Activated naive CD4-positive, alpha-beta T cell (primary cell): ENCODE measurements at places on chromosomes 6 and 20.

DNA sequence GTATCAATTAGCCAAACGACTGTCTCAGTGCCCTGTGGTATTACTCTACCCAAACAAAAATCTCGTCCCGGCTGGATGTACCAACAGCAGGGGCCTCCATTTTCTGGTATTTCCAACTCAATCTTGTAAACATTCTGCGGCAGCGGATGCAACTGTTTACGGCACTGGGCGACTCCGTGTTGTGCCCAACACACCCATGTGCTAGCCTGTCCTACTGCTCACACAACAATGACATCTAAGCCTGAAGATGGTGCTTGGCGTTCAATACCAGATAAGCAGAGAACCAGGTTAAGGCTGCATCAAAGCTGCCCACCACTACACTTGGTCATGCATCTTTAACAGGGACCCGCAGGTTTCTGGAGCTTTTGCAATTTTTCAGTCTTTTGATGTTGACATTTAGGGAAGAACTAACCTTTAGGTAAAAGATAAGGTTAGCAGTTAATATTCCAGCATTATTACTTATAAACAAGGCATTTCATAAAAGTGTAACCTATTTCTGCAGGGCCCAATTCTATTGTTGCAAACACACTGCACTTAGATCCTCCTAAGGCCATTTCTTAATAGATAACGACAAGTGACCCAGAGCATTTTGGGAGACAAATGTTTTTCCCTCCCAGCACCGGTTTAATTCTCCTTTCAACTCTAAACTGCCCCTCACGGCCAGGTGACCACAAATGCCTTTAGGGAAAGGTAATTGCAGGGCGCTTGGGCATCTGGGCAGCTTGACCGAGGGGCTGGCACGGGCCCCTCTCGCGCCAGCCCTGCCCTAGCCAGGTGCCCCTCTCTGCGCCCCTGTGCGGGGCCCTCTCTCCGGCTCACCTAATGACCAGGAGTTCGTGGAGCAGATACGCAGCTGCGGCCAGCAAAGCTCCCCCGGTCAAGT is 945 bp downstream of the FAXC start:
- no peak for DNase-seq

DNA sequence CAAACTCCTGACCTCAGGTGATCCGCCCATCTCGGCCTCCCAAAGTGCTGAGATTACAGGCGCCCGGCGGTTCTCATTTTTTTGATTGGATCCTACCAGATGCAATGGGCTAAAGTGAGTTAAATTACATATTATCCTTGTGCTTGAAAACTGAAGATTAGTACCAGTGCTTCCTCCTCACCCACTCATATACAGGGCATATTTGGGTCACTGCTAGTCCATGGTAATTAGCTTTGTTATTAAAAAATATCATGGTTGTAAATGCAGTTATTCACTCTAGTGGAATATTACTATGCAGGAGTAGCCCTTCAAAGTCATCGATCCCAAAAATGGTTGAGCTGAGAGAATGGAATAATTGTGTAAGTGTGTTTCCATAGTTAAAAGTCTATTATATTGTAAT is 26.5 kb downstream of the ZNF292 start:
- no peak for DNase-seq

DNA sequence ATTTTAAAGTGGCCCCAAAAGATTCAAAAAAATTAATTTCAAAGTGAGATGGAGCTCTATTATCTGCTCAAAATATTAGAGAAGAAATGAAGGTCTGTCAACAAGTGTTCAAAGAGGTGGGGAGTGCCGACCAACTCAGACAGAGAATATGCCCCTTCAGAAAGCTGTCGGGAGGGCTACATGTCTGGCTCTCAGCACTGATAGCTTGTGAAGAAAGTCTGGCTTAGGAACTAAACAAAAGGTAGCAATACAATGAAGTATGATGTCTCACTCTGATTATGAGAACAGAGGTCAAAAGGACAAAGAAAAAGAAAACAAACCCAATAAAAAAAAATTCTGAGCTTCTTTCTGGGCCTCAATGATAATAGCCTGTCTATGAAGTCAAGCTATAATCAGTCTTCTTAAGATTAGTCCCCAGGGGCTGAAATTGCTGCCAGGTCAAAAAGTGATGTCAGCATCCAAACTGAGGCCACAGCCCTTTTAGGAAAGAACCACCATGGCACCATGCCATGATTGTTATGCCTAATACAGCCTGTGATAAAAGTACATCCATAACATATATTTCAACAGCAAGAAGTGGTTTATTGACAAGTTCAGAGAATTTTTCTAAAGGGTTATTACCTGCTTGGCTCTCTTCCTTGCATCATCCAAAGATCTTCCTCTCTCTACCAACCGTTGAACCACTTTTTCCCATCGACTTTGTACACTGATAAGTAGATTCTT is 150.9 kb downstream of the DST start:
- no peak for DNase-seq

DNA sequence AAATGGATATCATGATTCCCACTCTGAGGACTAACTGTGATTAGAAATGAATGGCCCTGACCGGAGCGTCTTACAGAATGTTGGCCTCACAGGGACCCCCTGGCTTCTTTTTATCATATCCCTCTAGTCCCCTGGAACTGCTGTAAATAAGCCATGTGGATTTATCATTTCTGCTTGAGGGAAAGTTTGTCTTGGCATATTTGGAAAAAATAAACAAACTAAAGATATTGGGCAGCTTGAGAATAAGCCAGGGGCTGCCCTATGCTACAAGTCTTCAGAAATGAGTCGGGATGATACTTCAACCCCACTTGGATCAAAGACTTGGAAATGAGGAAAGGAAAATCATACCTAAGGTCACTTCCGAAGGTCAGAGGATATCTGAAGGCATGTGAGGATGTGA is 179.1 kb downstream of the THBS2 start:
- no peak for DNase-seq

DNA sequence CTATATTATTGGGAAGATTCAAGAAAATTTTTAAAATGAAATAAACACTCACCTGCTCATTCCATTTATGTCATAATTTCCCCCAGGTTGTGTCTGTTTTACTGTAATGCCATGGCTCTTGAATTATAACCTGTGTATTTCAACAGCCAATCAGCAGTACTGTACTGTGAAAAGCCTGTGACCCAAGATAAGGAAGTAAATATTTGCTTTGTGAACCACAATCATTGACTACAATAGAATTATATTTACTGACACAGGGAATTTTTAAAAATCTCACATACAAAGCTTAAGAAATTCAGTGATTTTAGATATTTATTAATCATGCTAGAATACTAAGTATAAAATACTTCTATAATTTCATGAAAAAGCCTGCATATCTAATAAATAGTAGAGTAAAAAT is 6.0 kb downstream of the RGS17 start:
- DNase-seq = no peak

GRCh38 chr20:64121586-64121985 is 14.2 kb upstream of the NPBWR2 start:
- DNase-seq = no peak

DNA sequence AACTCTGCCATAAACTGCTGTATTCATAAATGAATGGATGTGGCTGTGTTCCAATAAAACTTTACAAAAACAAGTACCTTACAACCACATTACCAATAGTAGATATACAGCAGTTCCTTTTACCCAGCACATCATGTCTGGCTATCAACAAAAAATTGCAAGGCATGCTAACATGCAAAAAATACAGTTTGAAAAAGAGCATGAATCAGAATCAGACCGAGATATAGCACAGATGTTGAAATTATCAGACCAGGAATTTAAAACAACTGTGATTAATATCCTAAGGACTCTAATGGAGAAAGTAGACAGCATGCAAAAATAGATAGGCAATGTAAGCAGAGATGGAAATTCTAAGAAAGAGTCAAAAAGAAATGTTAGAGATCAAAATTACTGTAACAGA is 8.4 kb upstream of the NUS1 start:
- no peak for DNase-seq

DNA sequence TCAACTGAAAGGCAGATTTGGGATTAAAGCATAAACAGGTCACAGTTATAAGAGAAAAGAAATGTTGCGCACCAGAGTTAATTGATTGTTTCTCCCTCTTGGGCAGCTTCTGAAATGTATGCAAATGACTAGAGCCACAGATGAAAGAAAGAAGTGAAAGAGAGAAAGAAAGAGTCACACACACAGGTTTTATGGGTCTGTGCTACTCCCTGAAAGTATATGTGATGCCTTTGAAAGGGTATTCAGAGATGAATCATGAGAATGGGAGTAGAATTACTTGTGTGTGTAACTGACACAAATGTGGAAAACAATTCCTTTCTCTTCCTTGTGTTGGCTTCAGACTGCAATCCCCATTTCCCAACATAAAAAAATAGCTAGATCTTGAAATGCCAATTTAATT is 196.9 kb downstream of the FOXA2 start:
- no peak for DNase-seq

DNA sequence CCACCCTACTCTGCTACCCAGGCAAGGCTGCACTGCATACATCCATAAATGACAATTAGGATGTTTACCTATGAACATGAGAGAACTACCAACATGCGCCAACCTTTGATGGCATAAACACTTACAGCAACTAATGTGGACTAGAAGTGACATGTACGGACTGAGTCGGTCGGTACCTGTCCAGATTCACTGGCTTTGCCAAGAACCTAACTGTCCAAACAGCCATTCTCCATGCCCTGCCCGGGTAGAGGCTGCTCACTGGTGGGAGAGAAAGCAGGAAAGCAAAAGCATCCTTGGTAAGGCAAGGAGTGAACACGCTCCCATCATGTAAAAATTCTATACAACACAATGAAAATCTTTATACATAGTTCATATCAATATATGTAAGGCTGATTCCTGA is 30.0 kb downstream of the SYNDIG1 start:
- no peak for DNase-seq

GRCh38 chr6:166488076-166488685 is 98.3 kb downstream of the RAMACL start:
- DNase-seq = peak; percentile 23

DNA sequence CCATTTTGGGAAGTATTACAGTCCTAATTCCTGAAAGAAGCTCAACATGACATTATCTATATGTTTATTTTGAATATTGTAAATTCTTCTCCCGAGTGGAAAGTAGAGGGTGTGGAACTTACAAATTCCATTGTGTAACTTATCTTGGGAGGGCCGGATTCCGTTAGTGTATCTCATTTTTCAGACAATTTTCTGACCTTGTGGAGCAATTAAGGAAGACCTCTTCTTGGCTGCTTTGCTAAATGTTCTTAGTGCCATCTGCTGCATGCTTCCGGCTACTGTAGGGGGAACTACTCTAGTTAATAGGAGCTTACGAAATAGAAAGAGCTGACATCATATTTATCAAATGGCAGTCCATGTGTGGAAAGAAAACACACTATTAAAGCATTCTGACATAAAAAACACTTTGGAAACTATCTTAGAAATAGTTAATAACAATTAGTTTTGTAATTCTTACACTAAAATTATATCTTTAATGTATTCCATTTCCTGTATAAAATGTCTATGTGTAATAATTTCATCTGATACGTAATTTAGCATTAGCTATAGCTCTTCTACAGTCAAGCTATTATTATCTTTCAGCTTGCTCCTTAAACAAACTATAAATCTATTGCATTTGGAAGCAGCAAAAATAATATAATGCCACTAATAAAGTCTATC is 41.5 kb upstream of the KCNQ5 start:
- no peak for DNase-seq

DNA sequence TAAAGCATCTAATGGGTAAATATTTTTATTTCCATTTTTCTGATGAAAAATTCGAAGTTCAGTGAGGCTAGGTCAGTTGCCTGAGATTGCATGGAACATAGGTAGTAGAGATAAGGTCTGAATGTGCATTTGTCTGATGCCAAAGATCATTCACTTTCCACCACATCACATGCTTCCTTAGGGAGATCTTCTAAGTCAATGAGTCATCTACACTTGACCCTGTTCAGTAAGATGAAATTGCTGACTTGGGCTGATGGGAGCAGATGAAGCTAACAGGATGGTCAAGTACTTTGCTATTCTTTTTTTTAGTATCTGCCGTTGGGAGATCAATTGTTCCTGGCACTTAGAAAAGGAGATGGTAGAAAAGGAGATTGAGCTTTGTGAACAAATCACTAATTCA is 511.3 kb downstream of the PHF3 start:
- DNase-seq = no peak

- no peak for DNase-seq
These were observed 133.7 kb downstream of the RCAN2 start for GRCh38 chr6:46357591-46357990.

DNA sequence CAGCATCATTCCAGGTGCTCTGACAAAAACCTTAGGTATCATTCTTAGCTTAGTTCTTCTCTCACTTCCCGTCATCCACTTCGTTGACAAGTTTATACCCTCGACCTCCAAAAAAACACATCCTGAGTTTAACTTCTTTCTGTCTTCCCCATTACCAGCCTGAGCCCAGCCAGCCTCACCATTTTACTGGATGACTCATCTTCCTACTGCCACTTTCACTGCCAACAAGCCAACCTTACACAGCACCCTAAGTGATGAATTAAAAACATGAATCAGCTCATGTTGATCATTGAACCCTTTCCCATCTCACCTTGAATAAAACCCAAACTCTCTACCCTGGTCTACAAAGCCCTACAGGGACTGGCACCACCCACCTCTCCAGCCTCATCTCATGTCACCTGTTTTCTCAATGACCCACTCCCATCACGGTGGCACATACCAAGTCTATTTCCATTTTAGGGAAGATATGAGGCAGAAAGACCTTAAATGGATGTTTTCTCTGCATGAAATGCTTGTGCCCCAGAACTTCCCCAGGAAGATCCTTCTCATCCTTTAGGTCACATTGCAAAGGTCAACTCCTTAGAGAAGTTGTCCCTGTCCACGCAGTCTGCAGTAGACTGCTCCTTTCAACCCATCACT is 9.9 kb upstream of the UST start:
- DNase-seq = no peak

GRCh38 chr6:159102373-159103160 is 57.8 kb upstream of the TAGAP start:
- DNase-seq = no peak

- DNase-seq = no peak
These were observed 78.0 kb upstream of the MAFB start for GRCh38 chr20:40766790-40767614.

GRCh38 chr20:41462372-41463161 is 95.9 kb upstream of the EMILIN3 start:
- DNase-seq = no peak

DNA sequence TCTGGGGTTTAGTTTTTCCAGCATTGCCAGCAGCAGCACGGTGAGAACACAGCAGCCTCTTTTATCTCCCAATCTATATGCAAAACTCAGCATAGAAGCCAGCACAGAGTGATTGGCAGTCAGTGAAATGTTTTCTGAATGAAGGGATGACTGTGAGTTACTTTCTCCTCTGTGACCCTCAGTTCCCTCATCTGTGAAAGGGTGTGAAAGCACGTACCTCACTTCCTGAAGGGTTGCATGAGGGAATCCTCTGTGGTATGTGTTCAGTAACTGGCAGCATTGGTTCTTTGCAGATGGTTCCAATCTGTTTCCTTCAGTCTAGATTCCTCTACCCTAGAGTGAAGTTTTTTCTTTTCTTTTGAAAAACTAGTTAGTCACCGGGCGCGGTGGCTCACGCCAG is 40.0 kb downstream of the EFCAB8 start:
- DNase-seq = no peak
